ENCODE measurements at places on chromosomes 5 and 9.
A peak's percentile ranks its signal among the peaks of the same experiment; 100 is the strongest.

GRCh38 chr5:53362521-53362941 lies 117.9 kb upstream of the FST start:
- no peak for DNase-seq

GRCh38 chr9:128621730-128622455 lies 34.8 kb downstream of the DYNC2I2 start:
- DNase-seq, result no peak

DNA sequence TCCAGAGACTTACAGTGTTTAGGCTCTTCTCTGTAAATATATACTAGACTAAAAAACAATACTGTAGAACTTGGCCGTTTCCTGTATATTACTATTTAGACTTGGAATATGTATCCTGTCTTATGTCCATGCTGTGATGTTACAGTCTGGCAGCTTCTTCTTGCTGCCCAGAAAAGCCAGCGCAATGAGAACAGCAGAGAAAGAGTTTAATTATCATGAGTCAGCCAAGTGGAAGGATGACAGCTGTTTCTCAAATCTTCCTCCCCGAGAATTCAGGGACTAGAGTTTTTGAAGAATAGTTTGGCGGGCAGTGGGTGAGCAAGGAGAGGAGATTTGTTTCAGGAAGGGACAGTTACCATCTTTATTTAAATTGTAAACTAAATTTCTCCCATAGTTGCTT lies 37.5 kb downstream of the NAA35 start:
- no peak for DNase-seq

DNA sequence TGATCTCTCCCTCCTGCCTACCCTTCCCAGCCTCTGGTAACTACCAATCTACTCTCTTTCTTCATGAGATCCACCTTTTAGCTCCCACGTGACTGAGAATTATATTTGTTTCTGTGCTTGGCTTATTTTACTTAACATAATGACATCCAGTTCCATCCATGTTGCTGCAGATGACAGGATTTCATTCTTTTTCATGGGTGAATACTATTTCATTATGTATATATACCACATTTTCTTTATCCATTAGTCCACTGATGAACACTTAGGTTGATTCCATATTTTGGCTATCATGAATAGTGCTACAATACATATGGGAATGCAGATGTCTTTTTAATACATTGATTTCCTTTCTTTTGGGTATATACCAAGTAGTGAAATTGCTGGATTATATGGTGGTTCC lies 35.5 kb upstream of the ZNF366 start:
- DNase-seq, result no peak

DNA sequence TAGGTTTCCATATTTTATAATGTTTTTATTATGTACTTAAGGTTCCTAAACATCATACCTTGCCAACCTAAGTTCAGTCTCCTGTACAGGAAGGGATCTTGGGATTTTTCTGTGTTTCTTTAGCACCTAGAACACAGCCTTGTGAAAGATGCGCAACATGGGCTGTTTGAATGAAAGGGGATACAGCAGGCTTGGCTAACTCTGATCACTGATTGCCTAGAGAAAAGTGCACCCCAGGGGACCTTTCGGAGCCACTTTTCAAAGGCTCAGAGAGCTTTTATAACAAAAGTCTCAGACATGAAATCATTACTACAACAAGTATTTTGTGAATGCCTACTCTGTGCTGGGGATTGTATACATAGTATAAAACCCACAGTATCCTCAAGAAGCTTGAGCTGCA lies 261.6 kb downstream of the BNC2 start:
- DNase-seq, result no peak

GRCh38 chr9:38641985-38642864 lies 21.8 kb upstream of the ANKRD18A start:
- DNase-seq, result no peak

GRCh38 chr9:116233160-116233530 lies 79.6 kb downstream of the PAPPA start:
- no peak for DNase-seq

GRCh38 chr9:95415158-95415557 lies 97.6 kb upstream of the FANCC start:
- DNase-seq, result no peak

- DNase-seq, result peak; percentile 48
Measured at GRCh38 chr5:172683645-172684471, 42.8 kb downstream of the NEURL1B start.

DNA sequence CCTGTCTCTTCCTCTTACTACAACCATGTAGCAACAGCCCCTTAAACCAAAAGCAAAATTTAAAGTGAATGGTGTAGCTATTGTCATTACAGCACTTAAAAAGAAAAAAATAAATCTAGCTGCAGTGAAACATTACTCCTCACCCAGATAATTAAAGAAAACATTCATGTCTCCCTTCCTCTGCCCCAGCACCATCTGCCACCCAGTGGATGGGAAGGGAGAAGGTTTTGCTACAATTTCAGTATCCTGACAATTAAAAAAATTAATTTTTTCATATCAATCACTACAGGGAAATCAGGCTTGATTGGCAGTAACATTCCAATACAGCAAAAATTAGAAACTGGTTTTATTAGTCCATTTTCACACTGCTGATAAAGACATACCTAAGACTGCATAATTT lies 147.4 kb upstream of the PUM3 start:
- no peak for DNase-seq

GRCh38 chr9:16265688-16266087 lies 604.8 kb downstream of the BNC2 start:
- DNase-seq, result no peak
